RWPE1 (cell line): ENCODE measurements at places on chromosomes 3 and 15.
A peak's percentile ranks its signal among the peaks of the same experiment; 100 is the strongest.

DNA sequence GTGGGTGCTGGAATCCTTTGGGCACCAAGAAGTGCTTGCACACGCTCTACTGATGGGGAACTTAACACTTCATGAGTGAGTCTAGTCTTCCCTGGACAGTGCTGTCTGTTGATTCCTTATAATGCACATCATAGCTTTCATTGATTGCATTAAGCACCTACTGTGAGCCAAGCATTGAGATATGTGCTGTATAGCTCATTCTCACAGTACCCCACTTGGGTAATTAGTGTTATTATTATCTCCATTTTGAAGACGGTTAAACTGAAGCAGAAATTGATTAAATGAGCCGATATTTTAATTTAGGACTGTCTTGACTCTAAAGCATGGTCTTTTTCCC lies 504 bp upstream of the PDHB start:
- no peak for DNase-seq

DNA sequence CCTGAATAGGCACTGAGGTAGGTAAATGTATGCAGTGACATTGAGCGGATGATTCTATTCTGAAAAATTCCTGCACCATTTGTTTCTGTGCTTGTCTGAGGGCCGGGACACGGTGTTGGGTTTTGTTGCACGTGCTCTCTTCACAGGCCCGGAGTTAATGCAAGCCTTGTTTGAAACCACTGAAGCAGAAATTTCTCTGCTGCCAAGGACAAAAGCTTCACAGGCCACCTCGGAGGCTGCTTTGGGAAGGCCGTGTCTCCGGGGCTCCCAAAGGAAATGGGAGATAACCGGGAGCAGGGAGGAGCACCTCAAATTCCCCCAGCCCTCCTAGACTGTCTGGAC lies 179.4 kb downstream of the OPA1 start:
- no peak for DNase-seq

DNA sequence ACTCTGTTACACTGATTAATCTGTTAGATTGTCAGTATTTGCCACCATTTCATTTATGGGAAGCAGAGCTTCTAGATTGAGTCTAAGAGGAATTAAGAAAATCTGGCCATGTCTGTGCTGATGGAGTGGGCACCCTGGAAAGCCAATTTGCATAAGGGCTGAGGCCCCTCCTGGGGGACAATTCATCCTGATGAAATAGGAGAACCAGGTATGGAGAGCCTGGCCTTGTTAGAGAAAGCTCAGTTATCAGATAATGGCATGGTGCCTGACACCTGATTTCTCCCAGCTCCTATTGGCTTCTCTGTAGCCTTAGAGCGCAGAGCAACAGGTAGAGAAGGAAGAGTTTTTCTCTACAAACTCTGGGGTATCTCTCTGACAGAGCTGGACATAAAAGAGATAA lies 114.2 kb downstream of the EBLN2 start:
- DNase-seq, result no peak

GRCh38 chr15:96166223-96167200 lies 164.0 kb upstream of the NR2F2 start:
- DNase-seq, result no peak

DNA sequence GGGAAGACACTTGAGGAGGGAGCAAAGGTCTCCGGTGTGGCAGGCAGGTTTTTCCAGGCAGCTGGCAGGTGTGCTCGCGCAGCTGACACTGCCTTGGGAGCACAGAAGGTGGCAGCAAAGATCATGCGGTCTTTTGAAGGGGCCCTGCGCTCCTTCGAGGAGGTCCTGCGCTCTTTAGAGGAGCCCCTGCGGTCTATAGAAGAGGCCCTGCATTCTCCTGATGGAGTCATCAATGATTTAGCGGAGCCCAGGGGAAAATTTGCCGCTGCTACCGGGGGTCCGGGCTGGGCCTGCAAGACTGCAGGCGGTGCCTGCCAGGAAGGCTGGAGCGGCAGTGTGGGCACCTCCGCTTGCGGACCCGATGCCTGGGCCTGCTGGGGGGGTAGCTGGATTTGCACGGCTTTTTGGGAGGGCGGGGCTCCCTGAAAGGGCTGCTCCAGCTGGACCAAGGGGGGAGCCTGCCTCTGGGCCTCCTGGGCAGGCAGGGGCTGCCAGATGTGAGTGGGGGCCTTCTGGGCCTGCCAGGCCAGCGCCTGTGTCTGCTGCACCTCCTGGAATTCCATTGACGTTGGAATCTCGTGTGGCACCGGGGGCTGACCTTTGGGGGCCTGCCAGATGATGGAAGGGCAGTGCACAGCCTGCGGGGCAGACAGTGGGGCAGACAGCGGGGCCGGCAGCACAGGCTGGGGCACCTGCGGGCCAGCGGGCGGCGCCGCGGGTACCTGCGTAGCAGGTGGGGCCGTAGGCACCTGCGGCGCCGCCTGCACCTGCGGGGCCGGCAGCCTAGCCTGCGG lies 2.1 kb downstream of the MAGEL2 start:
- DNase-seq, result no peak

GRCh38 chr15:89489376-89489775 lies 7.0 kb downstream of the RHCG start:
- DNase-seq, result no peak

DNA sequence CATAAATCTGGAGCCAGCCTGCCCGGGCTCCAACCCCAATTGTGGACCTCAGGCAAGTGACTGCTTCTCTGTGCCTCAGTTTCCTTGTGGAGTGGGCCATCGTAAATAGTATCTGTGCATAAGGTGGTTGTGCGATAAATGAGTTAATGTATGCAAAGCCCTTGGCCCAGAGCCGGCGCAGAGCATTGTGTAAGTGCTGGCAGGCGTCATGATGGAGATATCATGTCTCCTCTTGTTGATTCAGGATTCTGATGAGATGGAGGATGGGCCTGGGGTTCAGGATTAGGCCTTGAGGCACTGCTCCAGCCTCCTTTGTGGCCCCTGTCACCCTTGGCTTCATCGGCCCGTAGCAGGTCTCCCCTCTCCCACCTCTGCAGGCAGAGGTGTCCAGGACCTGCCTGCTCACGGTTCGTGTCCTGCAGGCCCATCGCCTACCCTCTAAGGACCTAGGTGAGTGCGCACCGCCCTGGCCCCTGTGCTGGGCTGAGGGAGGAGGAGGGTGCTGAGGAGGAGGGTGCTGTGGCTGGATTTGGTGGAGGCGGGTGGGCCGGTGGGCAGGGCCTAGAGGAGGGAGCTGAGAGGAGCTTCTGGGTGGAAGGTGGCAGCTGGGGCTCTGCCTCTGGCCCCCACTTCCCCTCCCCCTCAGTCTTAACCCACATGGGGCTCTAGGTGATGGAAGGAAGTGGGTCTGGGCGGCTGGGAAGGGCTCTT lies 1.3 kb downstream of the PLA2G4B start:
- DNase-seq, result no peak

DNA sequence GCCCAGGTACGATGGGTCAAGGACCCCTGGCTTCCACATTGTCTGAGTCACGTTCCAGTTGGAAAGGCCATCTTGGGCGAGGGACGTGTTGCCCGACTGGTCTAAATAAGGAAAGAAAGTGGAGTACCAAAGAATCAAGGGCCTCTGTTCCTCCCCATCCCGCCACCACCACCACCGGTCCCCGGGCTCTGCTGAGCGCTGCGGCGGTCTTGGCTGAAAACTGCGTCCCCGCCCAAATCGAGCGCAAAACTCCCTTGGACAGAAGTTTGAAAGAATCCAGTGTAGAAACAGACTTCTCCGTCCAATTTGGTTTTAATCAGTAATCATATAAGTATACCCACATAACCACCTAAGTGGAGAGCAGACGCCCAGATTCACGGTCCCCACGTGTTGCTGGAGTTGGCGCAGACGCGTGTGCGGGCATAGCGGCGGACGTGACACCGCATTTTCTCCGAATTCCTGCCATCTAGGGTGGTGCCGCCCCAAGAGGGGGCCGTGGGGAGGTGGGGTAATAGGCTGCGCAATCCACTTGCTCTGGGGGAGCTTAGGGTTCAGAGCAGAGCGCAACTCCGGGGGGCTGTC lies 243.8 kb upstream of the TOPAZ1 start:
- no peak for DNase-seq

DNA sequence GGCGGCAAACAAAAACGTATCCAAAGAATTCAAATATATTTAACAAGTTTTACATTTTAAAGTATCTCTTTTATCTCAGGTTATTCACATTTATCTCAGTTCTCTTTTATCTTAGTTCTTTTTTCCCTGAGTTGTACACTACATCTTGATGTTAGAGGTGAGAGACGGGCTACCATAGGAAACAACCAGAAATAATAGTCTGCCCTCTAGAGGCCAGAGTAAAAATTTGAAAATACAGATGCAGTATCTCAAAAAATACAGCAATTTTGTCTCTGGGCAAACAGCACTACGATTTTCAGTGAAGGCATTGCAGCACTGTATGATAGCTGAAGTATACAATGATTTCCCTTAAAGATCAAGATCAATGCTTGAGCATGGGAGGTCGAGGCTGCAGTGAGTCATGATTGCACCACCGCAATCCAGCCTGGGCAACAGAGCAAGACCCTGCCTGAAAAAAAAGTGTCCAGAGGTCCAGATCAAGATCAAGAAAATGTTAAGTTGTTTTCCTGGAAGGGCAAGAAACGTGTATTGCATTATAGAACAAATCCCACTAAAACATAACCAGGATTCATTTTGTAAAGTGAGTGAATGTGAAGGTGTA lies 82.6 kb upstream of the ATP11B start:
- peak; percentile 30 for DNase-seq

GRCh38 chr3:12954891-12955650 lies 113.7 kb upstream of the RPL32 start:
- peak; percentile 26 for DNase-seq

- DNase-seq, result no peak
Measured at GRCh38 chr3:122063908-122064307, 8.7 kb downstream of the CD86 start.

DNA sequence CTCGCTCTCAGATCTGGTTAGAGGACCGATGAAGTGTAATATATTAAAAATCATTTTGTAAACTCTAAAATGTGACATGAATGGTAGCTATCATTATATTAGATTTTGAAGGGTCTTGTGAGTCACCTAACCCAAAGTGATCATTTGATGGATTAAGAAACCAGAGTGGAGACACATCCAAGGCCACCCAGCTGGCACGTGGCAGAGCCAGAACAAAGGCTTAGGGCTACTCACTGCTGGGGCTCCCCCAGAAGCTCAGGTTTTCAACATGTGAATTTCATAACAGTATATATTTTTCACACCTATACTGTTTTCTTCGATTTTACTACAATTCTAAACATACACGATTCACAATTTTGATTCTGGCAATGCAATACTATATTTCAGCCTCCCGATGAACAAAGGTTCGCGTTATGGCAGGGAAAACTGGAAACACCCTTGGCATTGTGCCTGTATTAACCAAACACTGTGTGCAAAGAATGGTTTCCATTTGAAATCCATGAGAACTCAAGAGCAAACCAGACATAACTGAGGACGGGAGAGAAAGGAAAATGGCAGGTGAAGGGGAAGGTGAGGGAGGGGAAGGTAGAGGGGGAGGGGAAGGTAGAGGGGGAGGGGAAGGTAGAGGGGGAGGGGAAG lies 88.9 kb downstream of the ADAMTS17 start:
- DNase-seq, result no peak

GRCh38 chr3:133833267-133833666 lies 27.7 kb downstream of the SRPRB start:
- DNase-seq, result no peak

GRCh38 chr15:84804005-84804900 lies 12.9 kb upstream of the ALPK3 start:
- no peak for DNase-seq

DNA sequence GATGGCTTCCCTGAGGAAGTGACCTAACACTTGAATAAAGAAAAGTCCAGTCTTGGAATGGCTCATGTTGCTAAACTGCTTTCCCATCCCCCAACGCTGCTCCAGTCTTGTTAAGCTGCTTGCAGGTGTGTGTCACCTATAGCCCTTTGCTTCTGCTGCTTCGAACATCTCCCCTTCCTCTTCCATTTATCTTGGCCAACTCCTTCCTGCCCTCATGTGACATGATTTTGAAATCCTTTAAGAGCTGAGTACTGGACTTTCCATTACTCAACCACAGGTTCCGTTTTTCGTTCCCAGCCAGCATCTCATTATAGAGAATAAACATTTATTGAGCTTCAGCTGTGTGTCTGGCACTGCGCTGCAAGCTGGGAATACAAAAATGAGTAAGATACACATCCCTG lies 1.7 kb downstream of the ATG7 start:
- no peak for DNase-seq

DNA sequence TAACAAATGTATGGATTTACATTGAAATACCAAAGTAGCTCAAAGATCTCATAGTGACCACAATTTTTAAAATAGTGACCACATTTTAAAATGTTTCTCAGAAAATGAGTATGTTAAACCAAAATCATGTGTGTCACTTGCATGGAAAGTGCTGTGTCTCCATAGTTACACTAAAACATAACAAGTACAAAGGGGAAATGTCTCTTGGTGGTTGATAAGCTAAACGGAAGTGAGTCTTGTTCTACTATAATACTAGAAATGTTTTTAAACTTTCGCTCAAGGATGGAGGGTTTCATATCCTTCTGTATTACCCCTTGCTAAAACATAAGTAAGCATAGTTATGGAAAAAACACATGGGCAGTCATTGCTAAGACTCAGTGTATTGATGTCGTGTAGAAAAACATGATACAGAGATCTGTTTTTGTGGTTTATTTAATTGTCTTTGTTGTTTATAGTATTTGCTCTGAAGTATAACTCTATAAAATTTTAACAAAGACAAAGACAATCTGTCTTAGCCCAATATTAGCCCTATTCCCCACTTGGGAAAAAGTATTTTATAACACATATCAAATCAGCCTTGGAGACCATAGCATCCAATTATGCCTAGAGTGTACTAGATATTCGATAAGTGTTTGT lies 27.0 kb upstream of the DENND4A start:
- no peak for DNase-seq

DNA sequence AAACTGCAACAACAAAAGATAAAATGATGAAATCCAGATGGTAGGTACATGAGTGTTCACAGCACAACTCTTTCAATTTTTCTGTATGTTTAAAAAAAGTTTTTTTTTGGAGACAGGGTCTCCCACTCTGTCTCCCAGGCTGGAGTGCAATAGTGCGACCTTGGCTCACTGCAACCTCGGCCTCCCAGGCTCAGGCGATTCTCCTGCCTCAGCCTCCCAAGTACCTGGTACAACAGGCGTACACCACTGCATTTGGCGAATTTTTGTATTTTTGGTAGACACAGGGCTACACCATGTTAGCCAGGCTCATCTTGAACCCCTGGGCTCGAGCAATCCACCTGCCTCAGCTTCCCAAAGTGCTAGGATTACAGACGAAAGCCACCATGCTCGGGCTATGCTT lies 18.6 kb downstream of the LRRFIP2 start:
- no peak for DNase-seq

DNA sequence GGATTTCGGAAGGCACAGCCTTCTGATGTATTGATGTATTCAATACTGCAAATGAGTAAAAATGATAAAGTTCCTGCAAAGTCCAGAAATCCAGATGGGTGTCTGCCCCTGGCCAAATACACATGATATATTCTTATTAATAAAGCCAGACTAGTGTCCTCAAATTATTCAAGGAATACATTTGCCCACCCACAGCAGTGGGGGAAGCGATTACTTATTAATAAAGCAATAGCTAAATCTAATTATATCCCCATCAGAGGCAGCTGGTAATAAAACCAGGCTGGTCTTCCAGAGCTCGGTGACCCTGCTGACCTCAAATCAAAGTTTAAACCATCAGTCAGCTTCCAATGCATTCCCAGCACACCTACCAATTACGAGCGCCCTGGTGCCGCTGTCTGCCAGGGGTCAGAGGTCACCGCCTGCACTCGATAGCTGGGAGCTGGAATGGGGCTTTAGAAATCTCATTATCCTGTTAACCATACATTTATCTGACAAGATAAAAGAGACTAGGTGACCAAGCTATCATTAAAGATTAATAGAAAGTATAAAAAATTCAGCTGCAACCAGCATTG lies 330.3 kb downstream of the UACA start:
- DNase-seq, result no peak

GRCh38 chr3:11118181-11118682 lies 36.1 kb upstream of the HRH1 start:
- no peak for DNase-seq
